Posterior cingulate gyrus (tissue), 11 donors: ENCODE measurements at places on chromosomes 7 and 10.
A peak's percentile ranks its signal among the peaks of the same experiment; 100 is the strongest.

GRCh38 chr10:53886325-53887300 lies 914.4 kb downstream of the PCDH15 start:
- DNase-seq, result no peak

GRCh38 chr10:12327074-12327473 lies 22.3 kb upstream of the CAMK1D start:
- no peak for DNase-seq

DNA sequence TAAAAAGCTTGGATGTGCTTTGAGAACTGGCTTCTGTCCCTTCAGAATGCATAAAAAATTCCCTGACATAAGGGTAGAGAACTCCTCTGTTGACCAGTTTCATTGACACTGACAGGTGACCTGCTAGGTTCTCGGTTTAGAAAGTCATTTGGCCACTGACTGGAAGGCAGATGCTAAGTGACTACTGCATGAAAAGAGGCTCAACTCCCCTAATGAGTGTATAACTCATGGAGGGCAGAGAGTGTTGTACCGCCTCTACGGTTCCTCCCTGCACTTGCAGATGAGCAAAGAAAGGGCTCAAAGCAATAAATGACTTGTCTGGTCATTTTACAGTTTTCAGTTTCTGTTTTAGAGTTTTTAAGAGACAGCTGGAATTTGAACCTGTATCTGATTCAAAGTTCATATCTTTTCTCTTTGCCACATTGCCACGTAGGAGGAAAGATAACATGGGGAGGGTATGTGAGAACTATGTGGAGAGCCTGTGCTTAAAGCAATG lies 2.9 kb upstream of the FGL2 start:
- no peak for DNase-seq

- DNase-seq, result no peak
These were observed 12.5 kb upstream of the TNS3 start for GRCh38 chr7:47594406-47594805.

- DNase-seq, result no peak
These were observed 5.6 kb downstream of the GIMAP1 start for GRCh38 chr7:150721970-150722373.

- DNase-seq, result no peak
These were observed 286.4 kb downstream of the BAMBI start for GRCh38 chr10:28963539-28964221.

GRCh38 chr7:78159545-78159944 lies 361.0 kb downstream of the PHTF2 start:
- DNase-seq, result no peak

DNA sequence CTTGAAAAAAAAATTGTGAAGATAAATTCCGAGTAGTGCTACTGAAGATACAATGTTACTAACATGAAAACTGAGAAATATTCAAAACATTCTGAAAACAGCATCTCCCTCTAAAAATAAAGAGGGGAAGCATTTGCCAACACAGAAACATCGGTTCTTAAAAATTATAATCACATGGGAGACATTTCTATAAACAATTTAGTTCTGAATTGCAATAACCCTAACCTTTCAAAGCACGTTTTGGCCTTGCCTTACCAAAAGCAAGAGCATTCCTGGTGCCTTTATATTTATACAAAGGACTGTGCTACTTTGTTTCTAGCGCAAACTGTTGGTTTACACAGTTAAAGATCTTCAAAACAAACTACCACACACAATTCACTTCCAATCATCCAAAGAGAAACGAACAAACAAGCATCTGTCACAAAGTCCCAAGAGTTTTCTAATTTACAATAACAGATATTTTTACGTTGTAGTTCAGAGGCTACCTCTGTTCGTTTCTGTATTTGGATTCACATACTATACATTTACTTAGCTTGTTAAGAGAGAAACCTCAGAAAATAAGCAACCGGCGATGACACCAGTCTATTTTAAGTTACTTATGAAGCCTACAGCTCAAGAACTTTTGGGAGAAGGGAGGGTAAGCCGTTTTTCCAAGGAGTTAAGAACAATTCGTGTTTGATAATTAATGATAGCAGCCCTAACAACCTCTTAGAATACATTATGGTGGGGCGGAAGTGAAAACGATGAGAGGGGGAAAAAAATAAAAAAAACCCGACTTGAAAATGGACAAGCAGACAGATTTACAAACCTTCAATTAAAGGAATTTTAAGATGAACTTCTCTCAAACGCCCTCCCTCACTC lies 1.3 kb downstream of the ABI1 start:
- no peak for DNase-seq

- DNase-seq, result no peak
These were observed 639.8 kb upstream of the FZD8 start for GRCh38 chr10:36281831-36282331.

GRCh38 chr10:64261676-64262075 lies 740.5 kb downstream of the REEP3 start:
- DNase-seq, result no peak

GRCh38 chr7:125459038-125459437 lies 529.4 kb upstream of the POT1 start:
- DNase-seq, result no peak

DNA sequence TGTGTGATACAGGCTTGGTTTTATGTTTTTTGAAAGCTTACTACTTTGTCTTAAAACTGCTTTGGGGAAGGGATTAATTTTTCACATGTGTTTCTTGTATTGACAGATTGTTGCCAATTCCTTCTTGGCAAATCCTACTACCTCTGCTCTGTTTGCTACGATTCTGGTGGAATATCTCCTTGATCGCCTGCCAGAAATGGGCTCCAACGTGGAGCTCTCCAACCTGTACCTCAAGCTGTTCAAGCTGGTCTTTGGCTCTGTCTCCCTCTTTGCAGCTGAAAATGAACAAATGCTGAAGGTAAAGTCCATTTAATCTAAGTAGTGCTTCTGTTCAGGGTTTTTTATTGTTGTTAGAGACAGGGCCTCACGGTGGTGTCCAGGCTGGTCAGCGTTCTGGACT lies 33.6 kb downstream of the TRRAP start:
- no peak for DNase-seq

DNA sequence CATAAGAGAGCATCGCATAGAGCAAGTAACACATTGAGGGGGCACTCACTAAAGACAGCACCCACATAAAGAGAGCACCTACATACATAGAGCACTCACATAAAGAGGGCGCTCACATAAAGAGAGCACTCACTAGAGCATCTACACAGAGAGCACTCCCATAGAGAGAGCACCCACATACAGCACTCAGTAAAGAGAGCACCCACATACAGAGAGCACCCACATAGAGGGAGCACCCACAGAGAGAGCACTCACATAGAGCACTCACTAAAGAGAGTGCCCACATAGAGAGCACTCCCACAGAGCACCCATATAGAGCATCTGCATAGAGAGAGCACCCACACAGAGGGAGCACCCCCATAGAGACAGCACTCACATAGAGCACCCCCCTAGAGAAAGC lies 47.8 kb downstream of the INSIG1 start:
- no peak for DNase-seq

- no peak for DNase-seq
These were observed 108.2 kb downstream of the OSBPL3 start for GRCh38 chr7:24871770-24872169.

- no peak for DNase-seq
These were observed 50.1 kb downstream of the HSPA12A start for GRCh38 chr10:116692225-116692624.

GRCh38 chr7:88244258-88244657 lies 24.4 kb upstream of the SRI start:
- DNase-seq, result no peak

GRCh38 chr7:102306916-102307677 lies 20.4 kb downstream of the SH2B2 start:
- no peak for DNase-seq

DNA sequence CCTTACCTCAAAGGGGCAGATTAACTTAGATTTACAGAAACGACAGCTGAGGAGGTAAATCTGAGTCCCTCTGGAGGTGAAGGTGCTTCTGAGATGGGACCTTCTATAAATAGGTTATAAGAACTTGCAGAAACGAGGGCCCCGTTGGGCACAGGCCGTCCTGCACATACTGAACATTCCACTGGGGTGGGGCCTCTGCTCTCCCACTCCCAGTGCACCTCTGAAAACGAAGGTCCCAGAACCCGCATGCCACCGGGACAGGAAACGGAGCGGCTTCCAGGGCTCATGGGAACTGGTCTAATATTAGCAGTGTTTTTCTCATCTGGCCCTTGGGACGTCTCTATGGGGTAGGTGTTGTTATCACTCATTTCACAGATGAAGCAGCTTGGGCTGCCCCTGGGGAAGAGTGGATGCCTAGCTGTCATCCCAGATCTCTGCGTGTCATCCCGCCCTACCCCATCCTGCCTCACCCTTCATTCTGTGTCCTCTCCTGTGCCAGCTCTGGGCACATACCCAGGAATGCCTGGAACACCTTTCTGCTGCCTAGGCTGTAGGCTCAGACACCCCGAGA lies 19.6 kb downstream of the C10orf62 start:
- DNase-seq, result no peak

- DNase-seq, result no peak
These were observed 301.4 kb downstream of the AHR start for GRCh38 chr7:17599733-17600339.

DNA sequence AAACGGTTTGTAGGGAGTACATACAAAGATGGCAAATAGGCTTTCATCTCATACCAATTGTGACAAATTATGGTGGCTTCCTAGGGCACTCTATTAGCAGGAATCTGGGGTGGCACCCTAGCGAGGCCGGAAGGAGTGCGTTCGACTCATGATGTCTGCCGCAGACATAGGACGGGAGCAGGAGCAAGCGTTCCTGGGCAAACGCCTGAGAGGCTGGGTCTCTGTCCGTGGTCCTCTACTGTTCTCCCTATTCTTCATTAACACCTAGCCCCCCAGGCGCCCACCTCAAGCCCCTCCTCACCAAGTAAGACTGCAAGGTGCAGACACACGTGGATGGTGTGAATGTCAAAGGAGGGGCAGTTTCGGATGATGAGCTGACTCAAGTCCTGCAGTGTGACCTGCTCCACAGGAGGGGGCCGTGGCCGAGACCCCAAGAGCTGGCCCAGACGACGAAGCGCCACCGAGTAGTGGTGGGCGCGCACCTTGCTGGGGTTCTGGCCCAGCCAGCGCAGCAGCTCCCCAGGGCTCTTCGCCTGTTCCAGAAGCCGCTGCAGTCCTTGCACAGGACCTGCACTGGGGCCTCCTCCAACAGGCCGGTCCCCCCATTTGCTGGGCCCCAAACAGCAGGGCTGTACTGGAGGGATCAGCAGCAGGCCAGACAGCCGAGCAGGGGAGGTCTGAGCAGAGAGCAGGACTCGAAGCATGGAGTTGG lies 1.3 kb downstream of the FASTK start:
- no peak for DNase-seq

GRCh38 chr7:111098011-111098925 lies 7.3 kb downstream of the LRRN3 start:
- peak; percentile 26 for DNase-seq

GRCh38 chr10:106582291-106582690 lies 582.2 kb downstream of the SORCS1 start:
- peak; percentile 54 for DNase-seq

DNA sequence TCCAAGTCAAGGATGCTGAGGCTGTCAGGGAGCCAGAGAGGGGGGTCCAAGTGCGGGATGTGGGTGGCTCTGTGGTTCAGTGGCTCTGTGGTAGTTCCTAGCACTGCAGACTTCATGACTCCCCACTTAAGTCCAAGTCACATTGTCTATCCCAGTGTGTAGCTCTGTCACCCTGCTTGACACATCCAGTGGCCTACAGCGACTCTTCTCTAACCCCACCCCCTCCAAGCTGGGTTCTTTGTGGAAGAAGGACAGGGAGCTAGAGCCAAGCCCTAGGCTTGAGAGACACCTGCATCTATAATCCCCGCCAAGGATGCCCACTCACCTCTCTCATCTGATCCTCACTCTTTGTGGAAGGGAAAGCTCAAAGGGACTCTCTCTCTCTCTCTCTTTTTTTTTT lies 57.6 kb downstream of the ADCYAP1R1 start:
- no peak for DNase-seq

- DNase-seq, result no peak
These were observed 219.6 kb downstream of the ELFN1 start for GRCh38 chr7:1889556-1890181.

DNA sequence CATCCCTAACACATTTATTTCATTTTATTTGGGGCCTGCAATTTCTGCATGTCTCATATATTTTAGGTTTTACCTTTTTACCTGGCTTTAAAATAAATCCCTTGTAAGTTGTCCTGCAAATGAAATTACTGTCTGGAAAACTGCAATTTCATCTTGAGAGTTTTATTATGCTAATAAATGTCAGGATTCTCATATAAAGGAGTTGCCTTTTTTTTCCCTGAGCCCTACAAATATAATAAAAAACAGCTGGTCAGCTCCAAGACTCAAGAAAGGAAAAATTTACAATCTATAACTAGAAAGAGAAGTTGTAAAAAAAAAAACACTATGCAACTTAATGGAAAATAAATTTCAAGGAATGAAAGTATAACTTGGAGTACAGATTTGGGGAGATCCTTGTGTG lies 108.7 kb downstream of the SH2D4B start:
- no peak for DNase-seq

DNA sequence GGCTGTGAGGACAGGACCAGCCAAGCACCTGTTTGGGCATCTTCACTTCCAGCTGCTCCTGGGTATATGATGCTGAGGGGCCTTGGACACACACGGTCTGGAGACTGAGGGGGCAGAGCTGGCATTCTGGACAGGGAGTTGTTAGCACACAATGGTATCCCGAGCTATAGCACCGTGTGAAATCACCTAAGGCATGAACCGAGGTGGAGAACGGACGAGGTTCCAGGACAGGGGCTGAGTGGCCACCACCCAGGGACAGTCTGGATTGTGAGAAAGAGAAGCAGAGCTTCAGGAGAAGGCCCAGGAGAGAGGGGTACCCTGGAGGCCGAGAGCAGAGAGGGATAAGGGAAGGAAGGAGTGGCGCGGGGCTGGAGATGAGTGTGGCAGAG lies 571.8 kb downstream of the TCERG1L start:
- no peak for DNase-seq
